ENCODE measurements at places on chromosomes 4 and X.

- no peak for DNase-seq
Observed at GRCh38 chr4:2570551-2571222, 34.2 kb downstream of the FAM193A start.

GRCh38 chr4:22407361-22407760 is 108.5 kb downstream of the ADGRA3 start:
- no peak for DNase-seq

- no peak for DNase-seq
Observed at GRCh38 chrX:68914479-68914946, 85.7 kb downstream of the EFNB1 start.

- no peak for DNase-seq
Observed at GRCh38 chr4:71473541-71474240, 134.9 kb downstream of the SLC4A4 start.

DNA sequence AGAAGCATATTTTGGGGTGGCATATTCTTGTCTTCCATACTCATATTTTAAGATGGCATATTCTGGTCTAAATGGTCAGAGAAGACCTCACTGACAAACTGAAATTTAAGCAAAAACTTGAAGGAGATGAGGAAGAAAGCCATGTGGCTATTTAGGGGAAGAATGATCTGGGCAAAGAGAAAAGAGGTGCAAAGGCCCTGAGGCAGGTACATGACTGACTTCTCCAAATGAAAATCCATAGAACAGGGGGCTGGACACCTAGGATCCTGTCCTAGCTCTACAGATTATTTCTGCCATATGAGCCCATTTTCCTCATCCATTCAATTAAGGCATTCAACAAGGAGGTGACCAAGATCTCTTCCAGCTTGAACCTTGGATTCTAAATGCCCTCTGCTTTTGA is 105.6 kb downstream of the IRF2 start:
- no peak for DNase-seq

GRCh38 chr4:1357356-1358248 is 10.6 kb downstream of the UVSSA start:
- no peak for DNase-seq

DNA sequence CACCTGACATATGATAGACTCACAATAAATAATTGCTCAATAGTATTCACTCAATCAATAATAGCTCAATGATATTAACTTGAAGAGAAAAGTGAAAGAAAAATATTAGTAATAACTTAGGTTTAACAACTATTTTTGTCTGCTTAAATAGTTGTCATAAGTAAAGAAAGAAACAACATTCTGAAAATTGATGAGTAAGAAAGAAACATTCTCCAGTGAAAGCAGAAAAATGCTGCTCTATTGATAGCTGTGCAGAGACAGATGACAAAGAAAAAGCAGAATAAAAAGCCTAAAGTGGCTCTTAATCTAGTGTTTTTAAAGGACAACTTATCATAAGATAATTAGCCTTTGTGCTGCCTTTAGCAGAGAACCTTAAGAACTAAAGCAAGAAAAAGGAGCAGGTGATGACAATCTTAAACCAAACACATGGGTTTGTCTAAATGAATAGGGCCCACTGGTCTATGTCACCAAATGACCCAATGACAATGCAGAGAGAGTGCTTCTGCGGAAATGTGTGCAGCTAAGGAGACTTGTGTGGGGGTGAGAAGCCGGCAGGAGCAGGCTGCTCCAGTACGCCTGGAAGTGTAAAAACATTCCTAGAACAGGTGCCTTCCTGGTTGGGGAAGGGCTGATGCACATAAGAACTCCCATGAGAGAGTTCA is 13.2 kb downstream of the HS3ST1 start:
- no peak for DNase-seq

- DNase-seq, result no peak
Observed at GRCh38 chrX:136182414-136182813, 35.1 kb downstream of the FHL1 start.

- DNase-seq, result no peak
Observed at GRCh38 chrX:261167-261918, 19.8 kb upstream of the PLCXD1 start.
